ENCODE measurements at places on chromosomes 1 and 21. TPM values are rescaled to one million over a fixed set of nuclear protein-coding genes. Genes with fewer than 3 reads are reported as not detected.

GRCh38 chr21:16312321-16312720 lies 582.5 kb downstream of the USP25 start:
- H3K27me3 ChIP-seq, result no peaks in the 10 kb centered on the region
- H3K4me3 ChIP-seq, result no peak overlapping the region
- no peak for DNase-seq
- no peak overlapping the region for H3K27ac ChIP-seq
- H3K36me3 ChIP-seq, result no peaks in the 10 kb centered on the region

- H3K4me1 ChIP-seq, result no peaks in the 10 kb centered on the region
- H3K27me3 ChIP-seq, result no peaks in the 10 kb centered on the region
- no peak overlapping the region for H3K27ac ChIP-seq
- no peaks in the 10 kb centered on the region for H3K36me3 ChIP-seq
- no peak overlapping the region for H3K4me3 ChIP-seq
These were observed 57.6 kb upstream of the FMO3 start for GRCh38 chr1:171032822-171033702.

RAP1GAP gene
- 2.4 TPM for total RNA-seq

GRCh38 chr1:67299296-67299695 lies 8.4 kb upstream of the IL12RB2 start:
- no peaks in the 10 kb centered on the region for H3K27me3 ChIP-seq
- no peak for DNase-seq
- no peak overlapping the region for H3K4me3 ChIP-seq
- H3K36me3 ChIP-seq, result no peaks in the 10 kb centered on the region
- H3K4me1 ChIP-seq, result no peaks in the 10 kb centered on the region
- no peak overlapping the region for H3K27ac ChIP-seq

DNA sequence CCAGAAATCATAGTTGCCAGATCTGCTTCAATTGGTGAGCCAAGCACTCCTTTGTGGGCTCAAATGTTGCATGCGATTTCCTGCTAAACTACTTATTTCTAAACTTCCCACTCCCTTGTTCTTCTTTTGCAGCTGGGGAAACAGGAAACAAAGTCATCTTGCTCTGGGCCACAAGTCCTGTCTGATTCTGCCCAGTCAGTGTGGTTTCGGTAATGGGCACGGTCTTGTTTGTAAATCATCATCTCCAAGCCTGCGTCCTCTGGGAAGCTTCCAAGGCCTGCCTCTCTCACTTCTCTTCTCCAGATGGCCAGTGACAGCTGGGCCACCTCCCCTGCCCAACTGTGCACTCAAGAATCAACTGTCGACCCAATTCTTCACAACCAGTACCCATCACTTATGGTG lies 4.4 kb downstream of the S100A8 start:
- H3K4me3 ChIP-seq, result no peak overlapping the region
- DNase-seq, result no peak
- no peak overlapping the region for H3K27ac ChIP-seq

DNASE2B gene
- total RNA-seq, result not detected

Measured in tibial nerve (tissue), 4 donors.